ENCODE measurements at places on chromosomes 16 and 17. TPM values are rescaled to one million over a fixed set of nuclear protein-coding genes. Genes with fewer than 3 reads are reported as not detected.

DNA sequence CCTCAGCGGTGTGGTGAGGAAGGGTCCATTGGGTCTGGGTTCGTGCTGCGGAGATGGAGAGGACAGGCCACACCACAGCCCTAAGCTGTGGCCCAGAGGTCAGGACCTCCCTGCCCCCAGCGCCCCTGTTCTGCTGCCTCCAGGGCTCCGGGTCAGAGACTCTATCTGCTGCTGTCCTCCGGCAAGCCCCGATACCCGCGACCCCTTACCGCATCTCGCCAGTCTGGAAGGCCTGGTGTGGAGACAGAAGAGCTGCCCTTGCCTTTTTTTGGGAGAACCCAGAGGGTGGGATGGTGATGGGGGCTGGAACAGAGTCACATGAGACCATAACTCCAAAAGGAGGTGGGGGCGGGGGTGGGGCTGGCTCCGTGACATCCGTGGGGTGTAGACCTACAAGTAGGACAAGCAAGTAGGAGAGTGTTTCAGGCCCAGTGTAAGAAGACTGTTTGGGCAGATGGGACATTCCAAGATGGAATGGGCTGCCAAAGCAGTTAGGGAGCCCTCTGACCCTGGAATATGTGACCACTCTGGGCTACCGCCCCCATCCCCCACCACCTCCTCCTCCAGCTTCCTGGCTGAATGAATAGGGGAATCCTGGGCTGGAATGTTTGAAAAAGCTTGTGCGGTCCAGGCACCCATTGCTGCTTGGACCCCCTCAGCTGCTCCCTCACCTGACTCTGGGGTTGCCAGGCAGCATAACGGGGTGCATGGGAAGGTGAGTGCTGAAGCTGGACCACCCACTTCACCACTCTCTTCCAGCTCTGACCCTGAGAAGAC lies 1.4 kb downstream of the XYLT2 start:
- DNase-seq, result no peak

DNA sequence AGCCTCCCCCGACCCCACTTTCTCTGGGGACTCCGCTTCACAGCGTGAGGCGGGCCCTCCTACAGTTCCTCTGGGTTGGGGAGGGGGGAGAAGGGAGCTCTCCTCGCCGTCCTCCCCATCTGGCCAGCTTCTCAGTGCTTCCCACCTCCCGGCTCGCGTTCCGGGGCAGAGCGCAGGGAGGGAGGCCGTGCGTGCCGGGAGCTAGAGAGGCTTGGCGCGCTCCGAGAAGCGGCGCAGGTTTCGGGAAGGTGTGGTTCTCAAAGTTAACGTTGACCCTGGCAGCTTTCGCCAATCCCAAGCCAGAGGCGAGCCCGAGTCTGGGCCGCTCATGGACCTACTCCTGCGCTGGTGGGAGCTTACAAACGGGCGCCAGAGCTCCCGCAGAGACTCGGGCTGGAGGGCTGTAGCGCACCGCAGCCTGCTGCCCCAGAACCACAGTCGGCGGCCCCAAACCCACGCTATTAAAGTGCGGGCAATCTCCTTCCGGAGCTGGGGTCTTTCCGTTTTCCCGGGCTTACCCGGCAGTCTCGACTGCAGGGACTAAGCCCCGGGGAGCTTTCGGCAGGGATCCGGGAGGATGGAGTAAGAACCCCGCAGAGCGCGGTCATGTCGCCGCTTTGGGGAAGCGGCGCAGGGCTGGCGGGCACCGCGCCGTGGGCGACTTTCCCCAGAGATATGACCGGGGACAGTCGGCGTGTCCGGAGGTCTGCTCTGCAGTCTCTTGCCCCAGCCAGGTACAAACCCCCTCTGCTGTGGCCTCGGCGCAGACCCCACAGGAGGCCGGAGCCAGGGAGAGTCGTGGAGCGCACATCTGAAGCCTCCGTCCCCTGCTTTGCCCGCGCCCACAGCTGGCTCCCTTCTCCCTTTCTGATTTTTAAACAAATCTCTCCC lies 787 bp downstream of the CDH11 start:
- DNase-seq, result no peak

- no peak for DNase-seq
Measured at GRCh38 chr17:35944151-35944550, 638 bp upstream of the LYZL6 start.

GRCh38 chr16:47956916-47957315 lies 198.9 kb downstream of the ABCC12 start:
- DNase-seq, result no peak

The RNU2-1 gene
- total RNA-seq, result not detected

DNA sequence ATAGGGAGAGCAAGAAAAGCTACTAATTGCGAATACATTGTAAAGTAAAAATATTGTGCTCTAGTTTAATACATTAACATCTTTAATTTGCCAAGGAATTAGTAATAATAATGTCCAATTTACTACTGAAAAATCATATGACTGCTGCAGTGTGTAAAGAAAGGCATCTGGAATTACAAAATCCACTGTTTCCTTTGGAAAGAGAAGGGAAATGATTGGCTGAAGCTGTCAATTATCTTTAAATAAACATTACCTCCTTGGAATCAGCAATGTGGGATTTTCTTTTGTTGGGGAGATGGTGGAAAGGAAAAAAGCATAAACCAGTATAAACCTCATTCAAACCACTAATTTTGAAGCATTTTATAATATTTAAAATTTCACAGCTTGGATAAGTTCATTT lies 276.0 kb downstream of the MAP2K6 start:
- DNase-seq, result no peak

The PPY gene
- total RNA-seq, result not detected

All from PC-3 (cell line).